ENCODE measurements at places on chromosomes 3 and 15.

DNA sequence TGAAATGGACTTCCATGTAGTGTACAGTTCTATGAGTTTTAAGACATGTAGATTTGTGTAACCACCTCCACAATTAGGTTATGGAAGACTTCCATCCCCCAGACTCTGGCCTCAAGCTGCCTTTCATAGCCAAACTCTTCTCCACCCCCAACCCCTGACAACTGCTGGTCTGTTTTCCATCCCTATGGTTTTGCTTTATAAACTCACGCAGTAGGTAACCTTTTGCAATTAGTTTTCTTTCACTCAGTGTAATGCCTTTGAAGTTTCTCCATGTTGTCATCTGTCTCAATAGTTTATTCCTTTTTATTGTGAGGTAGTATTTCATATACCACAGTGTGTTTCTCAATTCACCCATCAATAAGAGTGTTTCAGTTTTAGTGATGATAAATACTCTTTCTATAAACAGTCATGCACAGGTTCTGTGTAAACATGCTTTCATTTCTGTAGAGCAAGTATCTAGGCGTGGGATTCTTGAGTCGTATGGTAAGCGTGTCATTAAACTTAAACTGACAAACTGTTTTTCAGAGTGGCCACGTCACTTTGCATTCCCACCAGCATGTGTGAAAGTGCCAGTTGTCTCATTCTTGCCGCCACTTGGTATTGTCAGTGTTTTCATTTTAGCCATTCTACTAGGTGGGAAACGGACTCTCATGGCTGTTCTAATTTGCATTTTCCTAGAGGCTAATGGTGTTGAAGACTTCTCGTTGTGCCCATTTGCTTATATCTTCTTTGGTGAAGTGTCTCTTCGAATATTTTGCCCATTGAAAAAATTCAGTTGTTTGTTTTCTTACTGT is 47.3 kb upstream of the ALDH1A3 start:
- no peak for DNase-seq

- DNase-seq: no peak
Measured at GRCh38 chr3:140953028-140953960, 11.7 kb downstream of the SLC25A36 start.

- DNase-seq: no peak
Measured at GRCh38 chr3:50605901-50606326, 5.7 kb downstream of the CISH start.

DNA sequence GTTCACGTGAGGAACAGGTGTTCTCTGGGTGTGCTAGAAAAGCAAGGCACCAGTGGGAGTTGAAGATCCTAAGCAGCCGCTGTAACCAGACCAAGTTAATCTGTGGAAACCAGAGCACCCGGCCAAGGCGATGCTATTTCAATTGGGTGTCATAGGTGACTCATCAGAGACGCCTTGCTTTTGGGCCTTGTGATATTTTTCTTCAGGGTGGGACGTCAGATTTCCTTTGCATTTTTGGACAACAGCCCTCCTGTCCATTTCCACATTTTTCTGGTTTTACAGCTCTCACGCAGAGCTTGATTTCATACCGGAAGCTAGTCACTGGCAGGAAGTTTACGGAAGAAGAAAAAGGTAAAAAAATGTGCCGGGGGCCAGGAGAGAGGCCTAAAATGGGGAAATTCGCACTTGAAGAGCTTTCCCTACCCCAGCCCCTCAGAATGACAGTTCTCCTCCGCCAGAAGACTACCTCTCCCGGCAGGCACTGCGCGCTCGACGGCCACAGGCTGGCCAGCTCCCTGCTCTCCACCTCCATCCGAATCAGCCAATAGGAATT is 471 bp upstream of the KBTBD8 start:
- DNase-seq: no peak

DNA sequence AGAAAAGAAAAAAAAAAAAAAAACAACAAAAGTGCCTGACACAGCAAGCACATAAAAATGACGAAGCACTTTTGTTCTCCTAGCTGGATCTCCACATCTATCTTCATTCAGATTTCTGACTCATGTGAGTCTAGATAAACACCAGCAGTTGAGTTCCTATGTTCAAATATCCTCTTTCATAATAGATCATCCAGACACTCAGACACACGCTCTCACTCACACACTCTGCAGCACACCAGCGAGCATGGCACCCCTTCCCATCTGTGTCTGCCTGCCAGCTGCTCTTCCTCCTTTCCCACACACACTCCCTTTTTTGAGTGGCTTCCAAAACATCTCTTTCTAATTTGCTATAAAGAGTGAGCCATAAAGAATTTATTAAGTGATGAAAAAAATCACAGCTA is 19.8 kb upstream of the CELF6 start:
- no peak for DNase-seq

GRCh38 chr3:99418709-99419108 is 219.7 kb upstream of the COL8A1 start:
- DNase-seq: no peak

GRCh38 chr3:114411190-114411668 is 117.4 kb downstream of the TIGIT start:
- DNase-seq: no peak

- no peak for DNase-seq
Measured at GRCh38 chr3:184694716-184695115, 17.1 kb downstream of the MAGEF1 start.
